ENCODE measurements at places on chromosomes 7 and 10.

DNA sequence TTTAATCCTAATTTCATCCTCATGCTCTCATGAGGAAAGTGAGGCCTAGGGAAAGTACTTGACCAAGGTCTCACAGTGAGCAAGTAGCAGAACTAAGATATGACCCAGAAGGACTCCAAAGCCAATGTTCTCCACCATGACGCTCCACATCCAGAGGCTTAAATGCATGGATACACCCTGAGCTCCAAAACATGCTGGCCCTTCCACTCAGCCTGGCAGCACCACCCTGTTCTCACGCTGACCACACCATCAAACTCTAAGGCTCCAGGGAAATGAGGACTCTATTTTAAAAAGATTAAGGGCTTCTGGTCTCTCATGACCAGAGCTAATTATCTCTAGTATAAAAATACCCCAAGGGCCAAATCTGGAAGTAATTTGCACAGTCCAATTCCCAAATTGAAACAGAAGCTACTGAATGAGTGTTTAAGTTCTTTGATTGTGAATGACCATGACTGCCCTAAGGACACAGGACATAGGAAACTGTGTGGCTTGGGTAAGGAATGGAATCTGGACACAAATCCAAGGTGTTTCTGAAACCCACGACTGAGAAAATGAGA lies 71.1 kb upstream of the ABLIM1 start:
- no peak for DNase-seq

DNA sequence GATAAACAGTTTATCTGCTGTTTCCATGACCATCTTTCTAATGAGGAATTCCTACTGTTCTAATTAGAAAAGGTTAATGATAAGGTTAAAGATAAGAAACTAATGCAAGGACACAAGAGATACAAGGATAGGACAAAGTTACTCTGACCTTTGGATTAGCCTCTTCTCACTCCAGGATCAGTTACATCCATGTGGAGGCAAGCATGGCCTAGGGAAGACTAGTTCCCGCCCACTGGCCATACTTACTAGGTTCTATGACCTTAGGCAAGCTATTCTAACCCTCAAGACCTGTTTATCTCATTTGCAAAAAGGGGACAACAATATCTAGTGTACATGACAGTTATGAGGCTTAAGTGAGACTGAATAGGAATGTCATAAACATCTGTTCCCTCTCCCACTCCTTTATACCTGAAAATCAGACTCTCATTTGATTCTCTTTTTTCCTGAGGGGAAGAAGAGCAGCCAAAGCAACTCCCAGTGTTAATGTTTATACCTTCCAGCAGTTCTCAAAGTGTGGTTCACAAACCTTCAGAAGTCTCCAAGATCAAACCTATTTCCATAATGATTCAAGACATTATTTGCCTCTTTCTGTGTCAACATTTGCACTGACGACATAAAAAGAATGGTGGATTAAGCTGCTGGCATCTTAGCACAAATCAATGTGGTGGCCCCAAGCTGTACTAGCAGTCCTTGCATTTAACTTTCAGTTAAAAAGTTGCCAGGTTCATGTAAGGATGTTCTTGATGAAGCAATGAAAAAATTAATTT lies 72.0 kb downstream of the SRPK2 start:
- DNase-seq = no peak

DNA sequence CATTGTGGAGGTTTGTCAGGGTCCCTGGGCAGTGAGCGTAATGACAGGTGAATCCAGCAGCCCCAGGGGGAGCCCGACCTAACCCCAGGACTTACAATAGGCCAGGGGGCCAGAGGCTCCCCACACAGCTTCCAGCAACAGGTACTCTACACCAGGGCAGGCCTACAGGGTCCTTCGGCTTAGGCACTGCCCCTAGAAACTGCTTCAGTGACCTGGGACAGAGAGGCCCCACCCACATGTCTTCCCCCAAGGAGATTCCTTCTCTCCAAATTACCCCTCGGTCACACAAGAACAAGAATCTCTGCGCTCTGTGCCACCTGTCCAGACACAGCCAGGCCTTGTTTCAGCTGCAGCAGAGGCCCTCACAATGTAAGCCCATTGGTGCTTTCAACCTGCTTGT lies 24.4 kb downstream of the SKIDA1 start:
- DNase-seq = no peak

GRCh38 chr7:44063547-44063893 lies 1.8 kb downstream of the PGAM2 start:
- DNase-seq = no peak

DNA sequence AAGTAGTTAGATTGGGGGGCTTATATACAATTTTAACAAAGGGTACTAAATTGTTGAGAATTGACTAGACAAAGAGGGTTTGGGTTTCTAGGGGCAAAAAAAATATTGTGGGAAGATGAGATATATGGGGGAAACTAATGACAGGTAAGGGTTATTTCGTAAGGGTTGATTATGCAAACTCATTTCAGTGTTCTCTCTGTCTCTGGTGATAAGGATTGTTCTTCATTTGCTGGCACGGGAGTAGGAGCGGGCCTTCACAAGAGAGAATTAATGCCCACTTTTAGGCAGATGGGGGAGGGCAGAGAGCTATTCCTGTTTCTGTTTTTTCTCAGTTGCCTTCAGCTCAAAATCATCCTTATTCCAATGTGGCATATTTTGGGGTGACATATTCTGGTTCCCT lies 258.4 kb downstream of the EXOC4 start:
- DNase-seq = no peak

- no peak for DNase-seq
Measured at GRCh38 chr10:60096761-60097513, 190.6 kb upstream of the CCDC6 start.

DNA sequence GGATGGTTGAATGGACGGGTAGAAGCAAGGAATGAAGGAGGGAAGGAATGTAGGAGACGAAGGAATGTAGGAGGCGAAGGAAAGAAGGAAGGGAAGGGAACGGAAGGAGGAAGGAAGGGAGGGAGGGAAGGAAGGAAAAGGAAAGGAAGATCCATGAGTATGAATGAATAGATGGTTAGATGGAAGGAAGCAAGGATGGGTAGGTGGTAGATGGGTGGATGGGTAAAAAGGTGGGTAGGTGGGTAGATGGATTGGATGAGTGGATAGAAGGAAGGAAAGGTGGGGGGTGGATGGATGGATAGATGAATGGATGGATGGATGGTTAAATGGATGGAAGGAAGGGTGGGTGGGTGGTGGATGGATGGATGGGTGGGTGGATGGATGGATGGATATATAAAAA lies 77.4 kb downstream of the RGS10 start:
- DNase-seq = no peak

DNA sequence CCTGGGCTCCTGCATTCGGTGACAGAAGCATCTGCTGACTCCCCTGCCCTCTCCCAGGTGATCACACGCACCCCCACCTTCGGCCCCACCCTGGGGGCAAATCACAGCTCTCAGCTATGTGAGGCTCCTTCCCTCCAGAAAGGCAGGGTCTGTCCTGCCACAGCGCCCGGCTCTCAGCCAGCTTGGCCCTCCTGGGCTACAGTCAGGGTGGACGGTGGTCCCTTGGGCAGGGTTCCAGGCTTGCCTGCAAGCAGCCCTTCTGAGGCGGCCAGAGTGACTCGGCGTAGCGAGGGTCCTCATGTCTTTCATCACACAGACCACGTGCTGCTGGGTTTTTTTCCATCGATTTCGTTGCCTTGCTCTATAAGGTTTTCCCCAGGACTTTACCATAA lies 53.6 kb upstream of the EBF3 start:
- no peak for DNase-seq

DNA sequence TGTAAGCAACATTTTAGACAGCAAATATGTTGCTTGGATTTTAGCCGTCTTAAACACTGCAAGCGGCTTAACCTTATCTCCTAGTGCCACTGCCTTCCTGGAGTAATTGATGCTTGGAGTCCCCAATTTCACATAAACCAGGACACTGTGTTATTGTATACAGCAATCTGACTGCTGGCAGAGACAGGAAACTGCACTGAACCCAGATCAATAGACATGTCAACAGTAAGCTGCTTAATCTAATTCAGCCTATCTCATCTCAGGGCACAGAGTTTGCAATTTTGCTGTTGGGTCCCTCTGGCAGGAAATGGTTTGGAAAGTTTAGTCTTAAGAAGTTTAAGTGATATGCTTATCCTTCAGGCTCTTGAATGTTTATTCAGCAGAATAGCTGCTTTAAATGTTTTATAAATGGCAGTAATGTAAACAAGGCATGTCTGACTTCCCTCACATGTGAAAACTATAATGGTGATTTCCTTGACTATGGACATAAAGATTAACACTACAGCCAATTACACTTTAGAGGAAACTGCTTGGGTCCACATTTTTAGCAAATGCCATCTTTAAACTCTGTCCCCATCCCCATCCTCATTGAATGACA lies 598.6 kb downstream of the PARD3 start:
- no peak for DNase-seq

DNA sequence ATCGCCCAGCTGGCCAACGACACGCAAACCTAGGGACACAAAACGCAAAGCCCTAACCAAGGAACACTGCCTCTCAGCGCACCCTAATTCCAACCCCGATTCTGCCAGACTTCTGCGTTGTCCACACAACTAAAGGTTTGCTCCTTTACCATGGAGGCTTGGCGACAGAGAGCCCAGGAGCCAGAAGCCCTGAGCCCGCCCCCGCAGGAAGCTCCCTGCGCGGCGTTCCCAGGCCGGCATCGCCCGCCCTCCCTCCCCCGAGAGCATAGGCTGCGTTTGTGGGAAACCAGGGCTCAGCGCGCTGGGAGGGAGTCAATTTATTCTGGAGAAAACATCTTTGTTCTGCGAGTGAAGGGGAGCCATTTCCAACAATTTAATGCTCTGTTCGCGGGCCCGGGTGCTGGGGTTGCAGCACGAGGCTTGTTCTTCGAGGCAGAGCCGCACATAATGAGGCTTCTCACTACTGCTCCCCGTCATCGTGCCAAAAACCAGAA lies 103.9 kb downstream of the GRID1 start:
- no peak for DNase-seq

DNA sequence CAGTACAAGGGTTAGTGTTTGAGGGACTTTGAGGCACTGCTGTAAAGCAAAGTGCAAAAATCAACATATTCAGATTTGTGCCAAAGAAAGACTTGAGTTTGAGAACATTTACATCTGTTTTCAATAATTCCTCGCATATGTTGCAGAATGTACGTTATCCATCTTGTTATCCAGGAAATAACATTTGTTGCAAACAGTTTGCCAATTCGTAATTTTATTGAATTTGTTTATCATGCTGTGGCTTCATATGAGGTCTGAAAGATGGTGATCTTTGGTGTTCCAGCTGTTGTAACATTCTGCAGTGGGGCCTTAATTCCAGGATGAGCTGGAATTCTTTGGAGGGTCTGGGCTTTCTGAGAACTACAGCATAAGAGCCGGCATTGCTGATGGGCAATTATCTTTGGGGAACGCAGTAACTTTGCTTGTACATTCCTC lies 396.2 kb downstream of the LRMDA start:
- no peak for DNase-seq

DNA sequence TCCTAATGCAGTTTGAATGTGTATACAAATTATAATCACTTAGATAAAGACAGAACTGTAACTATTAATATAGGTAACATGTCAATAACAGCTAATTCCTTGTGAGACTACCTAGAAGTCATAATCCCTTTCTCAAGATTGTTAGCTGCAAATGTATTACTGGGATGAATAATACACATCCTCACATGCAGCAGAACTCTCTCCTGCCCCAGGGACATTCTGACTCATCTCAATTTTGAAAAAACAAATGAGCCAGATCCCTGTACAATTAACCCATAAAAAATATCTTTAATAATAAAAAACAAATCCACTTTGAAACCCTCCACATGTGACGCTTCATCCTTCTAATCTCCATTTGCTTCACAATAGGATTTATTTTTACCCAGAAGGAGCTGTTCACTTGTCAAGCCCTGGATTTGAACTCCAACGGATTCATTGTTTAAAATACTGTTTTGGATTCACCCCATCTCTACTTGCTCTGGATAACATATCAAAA lies 428.4 kb upstream of the TEX47 start:
- DNase-seq = no peak

- DNase-seq = no peak
Measured at GRCh38 chr10:112271982-112272381, 11.2 kb upstream of the TECTB start.

GRCh38 chr7:45691155-45691656 lies 117.0 kb downstream of the ADCY1 start:
- DNase-seq = no peak

DNA sequence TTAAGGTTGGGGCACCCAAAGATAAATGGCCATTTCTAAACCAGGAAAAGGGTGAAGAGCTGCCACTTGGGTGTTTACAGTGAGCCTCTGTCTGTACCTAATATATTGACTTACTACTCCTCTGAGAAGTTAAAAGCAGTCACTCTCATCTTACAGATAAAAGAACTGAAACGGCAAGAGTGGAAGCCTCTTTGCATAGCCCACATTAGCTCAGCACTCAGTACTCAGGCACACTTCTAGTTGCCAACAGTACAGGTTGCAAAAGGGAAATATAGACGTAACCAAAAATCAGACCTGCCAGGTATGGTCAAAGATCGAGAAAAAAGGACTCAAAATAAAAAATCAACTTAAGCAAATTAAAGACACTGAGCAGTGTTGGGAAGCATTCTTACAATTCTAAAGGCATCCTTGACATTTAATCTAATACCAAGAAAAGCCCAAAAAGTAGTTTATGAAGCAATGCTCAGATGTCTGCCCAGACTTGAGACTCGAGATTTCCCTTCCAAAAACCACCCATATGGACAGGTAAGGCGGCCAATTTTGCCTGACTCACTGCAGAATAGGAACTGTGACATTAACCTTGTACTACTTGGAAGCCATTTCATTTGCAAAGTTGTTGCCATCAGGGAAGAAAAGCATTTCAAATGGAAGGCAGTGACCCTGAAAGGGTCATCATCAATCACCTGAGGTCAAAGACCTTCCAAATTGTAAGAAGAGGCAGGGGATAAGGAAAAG lies 139.3 kb downstream of the SLC25A13 start:
- DNase-seq = no peak

DNA sequence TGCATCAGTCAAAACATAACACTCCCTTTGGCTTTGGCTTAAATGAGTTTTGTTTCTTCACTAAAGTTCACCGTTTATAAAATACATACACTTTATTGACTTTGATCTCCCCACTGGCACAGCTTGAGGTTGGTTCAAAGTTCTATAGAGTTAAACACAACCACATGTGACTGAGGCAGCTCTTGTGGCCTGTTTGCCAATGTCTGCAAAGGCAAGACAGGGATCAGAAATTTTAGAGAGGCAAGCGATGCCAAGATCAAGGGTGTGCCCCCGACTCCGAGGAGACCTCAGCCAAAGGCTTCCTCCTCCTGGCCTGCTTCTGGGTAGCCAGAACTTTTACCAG lies 129.8 kb upstream of the JCAD start:
- DNase-seq = no peak

DNA sequence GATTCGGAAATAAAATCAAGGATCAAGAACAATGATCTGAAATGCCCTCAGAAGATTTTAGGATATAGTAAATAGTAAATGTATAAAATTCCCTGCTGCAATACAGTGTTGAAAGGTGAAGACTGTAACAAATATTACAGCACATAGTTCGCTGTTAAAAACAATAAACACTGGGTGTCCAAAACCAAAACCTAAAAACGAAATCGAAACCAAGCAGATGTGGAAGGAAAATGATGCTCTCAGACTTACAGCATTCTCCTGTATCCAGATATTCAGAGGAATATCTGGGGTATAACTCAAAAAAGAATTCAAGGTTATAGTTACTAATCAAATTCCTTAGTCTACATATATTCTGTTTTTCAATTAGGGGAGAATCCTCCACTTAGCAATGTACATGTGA lies 708.1 kb upstream of the PCDH15 start:
- no peak for DNase-seq
